Midbrain (tissue), 1 donor: ENCODE measurements at places on chromosomes 3 and 15.
A peak's percentile ranks its signal among the peaks of the same experiment; 100 is the strongest.

- DNase-seq: no peak
These were observed 52.7 kb downstream of the SETD5 start for GRCh38 chr3:9450126-9450525.

DNA sequence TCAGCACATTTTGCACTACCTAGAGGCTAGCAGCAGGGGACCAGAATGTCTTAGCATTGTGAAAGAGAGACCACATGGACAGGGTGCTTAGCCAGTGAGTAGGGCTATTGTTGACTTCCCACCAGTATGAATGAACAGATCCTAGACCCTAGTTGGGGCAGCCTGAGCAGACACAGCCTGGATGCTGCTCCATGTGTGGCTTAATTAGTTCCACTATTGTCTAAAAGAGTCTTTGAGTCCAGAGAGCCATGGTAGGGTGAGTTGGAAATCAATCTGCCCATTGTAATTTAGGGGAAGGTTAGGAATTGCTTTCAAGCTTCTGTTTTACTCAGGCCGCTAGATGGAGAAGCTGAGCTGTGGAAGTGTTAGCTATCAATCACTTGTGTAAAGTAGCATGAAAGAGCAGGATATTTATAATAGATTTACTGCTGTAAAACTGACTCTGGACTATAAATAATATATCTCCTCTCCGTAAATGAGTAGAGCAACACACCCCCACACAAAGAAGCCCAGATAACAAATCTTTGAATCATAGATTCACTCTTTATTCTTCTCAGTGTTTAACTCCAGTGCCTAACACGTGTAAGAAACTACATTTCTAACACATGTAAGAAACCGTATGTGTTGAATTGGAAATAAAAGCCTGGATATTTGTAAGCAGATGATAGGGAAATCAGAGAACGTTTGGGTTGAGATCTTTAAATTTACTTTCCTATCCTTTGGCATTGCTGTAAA lies 4.1 kb upstream of the GCSAM start:
- DNase-seq: peak; percentile 86

- DNase-seq: no peak
These were observed 113.1 kb downstream of the NUP210 start for GRCh38 chr3:13307041-13307440.

DNA sequence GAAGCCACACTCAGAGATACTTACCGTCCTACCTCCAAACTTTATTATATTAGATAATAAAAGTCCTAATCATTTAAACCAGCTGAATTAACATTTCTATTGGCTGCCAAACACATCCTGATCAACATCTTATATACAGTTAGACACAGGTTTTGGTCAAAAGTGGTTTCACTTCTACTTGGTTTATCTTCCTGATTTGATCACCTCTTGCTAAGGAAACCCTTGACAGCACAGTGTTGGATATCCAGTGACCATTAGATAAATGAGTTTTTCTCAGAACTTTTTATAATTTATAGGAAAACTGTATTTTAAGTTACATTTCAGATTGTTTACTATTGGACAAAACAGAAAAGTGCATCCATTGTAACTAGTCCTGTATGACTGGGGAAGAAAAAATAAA lies 198.4 kb upstream of the NR2F2 start:
- no peak for DNase-seq

DNA sequence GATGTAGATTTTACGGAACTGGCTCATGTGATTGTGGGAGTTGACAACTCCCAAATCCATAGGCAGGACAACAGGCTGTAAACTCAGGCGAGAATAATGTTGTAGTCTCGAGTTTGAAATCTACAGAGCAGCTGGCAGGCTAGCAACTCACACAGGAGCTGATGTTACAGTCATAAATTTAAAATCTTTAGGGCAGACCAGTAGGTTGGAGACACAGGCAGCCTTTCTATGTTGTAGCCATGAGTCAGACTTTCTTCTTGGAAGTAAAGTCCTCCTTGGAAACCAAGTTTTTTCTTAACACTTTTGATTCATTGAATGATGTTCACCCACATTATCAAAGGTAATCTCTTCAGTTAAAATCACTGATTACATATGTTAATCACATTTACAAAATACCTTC lies 89.1 kb upstream of the ALCAM start:
- DNase-seq: no peak

- DNase-seq: no peak
These were observed 59.0 kb upstream of the SPPL2A start for GRCh38 chr15:50824514-50824913.

GRCh38 chr3:150535204-150535603 lies 11.1 kb downstream of the SERP1 start:
- DNase-seq: no peak

DNA sequence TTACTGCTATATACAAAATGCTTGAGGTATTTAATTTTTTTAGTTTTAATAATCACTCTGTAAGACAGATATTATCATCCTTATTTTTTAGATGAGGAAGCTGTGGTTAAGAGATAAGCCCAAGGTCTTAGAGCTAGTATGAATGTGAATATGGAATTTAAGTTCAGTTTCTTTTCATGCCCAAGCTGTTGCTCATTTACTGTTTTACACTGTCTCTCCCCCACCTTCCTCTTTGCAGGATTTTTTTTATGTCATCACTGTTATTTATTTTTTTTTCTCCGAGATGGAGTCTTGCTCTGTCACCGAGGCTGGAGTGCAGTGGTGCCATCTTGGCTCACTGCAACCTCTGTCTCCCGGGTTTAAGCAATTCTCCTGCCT lies 22.5 kb downstream of the MAP2K5 start:
- DNase-seq: no peak

DNA sequence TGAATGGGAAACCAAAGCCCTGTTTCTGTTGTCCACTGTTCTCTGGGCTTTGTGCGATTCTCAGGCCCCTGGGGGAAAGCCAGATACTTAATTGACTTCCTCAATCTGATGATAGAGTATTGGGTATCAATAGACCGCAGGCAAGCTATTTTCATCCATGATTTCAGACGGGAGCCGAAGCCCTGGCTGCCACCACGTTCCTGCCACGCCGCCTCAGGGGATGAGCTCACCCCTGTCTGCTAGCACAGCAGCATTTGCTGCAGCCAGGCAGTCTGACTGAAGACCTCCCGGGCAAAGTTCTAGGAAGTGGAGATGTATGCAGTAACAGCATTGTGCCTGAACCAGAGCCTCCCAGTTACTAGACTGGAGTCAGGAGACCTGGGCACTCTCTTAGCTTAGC lies 69.8 kb downstream of the ISG20 start:
- DNase-seq: no peak

GRCh38 chr3:56926947-56927282 lies 125.2 kb upstream of the ARHGEF3 start:
- DNase-seq: no peak

DNA sequence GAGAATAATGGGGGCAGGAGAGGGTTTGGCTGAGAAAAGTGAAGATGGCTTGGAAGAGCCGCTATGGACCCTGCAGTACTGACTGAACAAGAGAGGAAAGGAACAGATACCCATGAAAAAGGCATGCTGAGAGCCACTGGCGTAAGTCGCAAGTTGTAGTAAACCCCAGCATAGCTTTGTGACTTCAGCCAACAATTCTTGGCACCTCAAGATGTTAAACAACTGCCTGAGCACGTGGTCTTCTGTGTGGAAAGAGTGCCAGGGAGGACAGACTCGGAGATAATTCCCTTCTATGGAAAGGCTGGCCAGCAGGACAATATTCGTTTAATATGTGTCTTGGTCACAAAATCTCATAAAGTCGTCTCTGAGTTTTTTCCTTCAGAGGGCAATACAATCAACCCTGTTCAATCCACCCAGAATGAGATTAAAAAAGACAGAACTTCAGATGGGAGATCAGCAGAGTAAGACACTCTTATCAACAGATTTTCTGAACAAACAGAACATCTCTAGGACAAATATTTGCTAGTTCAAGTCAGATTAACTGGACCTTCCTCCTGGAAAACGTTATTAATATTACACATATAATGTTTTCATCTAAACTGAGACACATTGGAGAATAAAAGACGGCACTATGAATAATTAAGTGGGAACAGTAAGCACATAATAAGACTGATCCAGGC lies 49.2 kb downstream of the NEK10 start:
- no peak for DNase-seq

DNA sequence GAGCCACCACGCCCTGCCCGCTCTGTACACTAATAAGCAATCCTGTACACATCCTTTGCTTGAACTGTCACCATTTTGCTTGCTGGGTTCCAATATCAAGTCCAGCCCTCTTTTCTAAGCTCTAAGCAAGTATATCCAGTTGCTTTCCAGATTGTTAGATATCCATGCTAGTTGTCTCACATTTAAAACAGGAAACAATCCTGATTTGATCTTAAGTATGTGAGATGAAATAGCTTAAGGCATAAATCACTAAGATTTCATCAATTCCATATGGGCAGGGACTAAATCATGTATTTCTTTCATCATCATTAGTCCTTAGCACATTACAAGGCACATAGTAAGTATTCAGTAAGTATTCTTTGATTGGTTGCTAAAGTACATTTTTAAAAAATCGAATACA lies 16.2 kb downstream of the ATP11B start:
- DNase-seq: no peak

- no peak for DNase-seq
These were observed 8.2 kb downstream of the OSBPL11 start for GRCh38 chr3:125587039-125587648.

DNA sequence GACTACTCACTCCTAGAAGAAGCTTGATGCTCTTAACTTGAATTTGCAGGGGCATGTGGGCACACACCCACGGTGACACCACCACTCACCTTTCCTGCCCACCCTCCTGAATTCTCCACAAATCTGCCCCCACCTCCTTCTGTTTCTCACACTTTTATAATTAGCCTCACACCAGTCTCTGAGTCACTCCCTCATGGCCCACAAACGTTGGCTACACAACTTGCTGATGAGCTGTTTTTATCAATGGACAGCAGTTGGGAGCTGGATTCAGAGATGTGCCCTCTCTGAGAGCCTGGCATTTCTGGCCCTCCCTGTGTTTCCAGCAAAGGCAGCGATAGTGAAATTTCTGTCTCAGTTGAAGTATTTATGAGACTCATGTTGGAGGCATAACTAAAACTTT lies 1.3 kb downstream of the COLQ start:
- no peak for DNase-seq

- DNase-seq: no peak
These were observed 140.5 kb upstream of the SMAD3 start for GRCh38 chr15:66924889-66925288.

DNA sequence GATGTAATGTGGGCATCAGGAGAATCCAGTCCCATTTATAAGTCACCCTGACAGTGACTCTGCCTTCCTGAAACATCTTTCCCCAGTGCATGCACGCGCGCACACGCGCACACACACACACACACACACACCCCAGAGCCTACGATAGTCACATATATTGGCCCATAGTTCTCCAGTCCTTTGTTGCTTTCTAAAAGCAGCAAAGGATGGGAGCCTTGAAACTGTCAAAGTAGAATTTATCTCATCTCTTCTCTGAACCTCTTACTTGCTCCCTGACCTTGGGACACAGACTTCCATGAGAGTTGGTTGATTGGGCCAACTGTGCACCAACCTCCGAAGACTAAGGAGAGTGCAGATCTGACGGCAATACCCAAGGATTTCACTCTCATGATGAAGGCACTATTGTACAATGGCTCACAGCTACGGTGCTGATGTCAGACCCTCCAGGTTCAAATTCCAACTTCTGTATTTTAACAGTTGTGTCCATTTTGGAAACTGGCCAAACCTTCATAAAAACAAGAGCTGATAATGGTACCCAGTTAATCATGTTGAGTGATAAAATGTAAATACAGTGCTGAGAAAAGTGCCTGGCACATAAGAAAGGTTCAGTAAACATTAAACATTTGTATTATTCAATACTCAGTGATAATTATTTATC lies 8.3 kb downstream of the CPA3 start:
- no peak for DNase-seq
